Activated naive CD4-positive, alpha-beta T cell treated with anti-CD3 and anti-CD28 coated beads for 36 hours (primary cell): ENCODE measurements at places on chromosomes 3 and 15. TPM values are rescaled to one million over a fixed set of nuclear protein-coding genes. Genes with fewer than 3 reads are reported as not detected.

The KY gene
- not detected for total RNA-seq

The TGM4 gene
- total RNA-seq: not detected

The ROBO2 gene
- total RNA-seq: not detected

The ADCY5 gene
- total RNA-seq: not detected

The DISP2 gene
- total RNA-seq: not detected

The CHST2 gene
- 4.2 TPM for total RNA-seq

The SH3BP5 gene
- total RNA-seq: 9.0 TPM

The METTL6 gene
- 12.5 TPM for total RNA-seq

The SLC35G2 gene
- total RNA-seq: not detected

The ZNF774 gene
- total RNA-seq: 0.84 TPM

The ADAMTS9 gene
- not detected for total RNA-seq

The TRIM42 gene
- not detected for total RNA-seq

GRCh38 chr15:85496151-85496550 is 115.7 kb downstream of the AKAP13 start:
- DNase-seq: no peak

DNA sequence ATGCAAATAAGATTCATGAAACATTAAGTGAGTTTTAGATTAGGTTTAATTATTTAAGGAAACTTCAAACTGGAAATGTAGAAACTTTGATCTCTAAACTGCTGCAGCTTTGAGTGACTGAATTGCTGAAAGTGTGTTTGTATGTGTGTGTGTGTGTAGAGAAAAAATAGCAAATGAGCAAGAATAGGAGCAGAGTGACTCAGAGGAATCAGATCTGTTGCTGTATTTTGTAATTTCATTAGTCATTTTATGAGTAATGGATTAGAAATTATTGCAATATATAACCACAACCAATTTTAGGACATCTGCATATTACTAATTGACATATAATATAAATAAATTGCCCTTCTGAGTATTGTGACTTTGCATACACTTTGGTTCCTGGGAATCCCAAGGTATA is 52.8 kb upstream of the SLC9A9 start:
- DNase-seq: no peak

DNA sequence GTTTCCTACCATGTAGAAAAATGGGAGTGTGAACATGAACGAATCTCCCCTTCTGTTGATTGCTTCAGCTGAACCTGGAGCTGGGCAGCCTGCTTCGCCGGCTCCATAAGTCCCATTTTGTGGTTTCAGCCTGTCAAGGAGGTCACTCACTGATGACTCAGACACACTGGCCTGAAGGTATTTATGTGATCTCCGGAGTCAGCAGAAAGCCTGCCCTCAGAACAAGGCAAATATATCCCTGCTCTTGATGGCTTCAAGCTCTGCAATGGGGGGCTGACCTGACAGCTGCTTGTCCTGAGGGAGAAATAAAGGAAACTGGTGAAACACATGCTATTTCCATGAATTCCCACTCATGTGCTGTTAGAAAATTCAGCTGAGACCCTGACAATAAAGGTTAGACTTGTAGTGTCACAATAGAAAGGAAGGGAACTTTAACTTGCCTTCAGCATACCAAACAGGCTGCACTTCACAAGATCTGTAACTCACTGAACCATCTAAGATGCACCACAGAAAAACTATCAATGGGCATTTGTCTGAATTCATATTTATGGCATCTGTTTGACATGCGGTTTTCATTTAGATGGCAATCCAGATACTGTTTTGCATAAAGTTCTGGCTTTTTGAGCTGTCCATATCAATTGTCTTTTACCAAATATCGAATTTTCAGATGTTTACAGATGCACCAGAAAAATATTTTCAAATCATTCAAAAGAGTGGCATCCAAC is 282.0 kb upstream of the VEPH1 start:
- DNase-seq: no peak

DNA sequence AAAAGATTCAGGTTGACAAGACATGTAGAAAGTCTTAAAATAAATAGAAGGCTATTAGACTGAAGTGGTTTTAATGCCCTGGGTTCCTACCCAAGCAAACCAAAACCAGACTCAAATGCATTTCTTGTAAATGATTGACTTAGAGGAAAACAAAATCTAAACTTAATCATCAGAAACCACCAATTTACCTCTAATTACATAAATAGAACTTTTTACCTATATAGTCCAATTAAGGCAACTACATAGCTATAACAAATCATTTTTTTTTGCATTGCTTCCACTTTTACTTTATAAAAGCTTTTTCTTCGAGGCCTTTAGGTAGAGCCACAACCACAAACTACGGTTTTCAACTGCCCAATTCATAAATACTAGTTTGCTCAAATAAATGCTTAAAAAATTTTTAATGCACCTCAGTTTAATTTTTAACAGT is 231.3 kb upstream of the ARHGEF26 start:
- DNase-seq: no peak

DNA sequence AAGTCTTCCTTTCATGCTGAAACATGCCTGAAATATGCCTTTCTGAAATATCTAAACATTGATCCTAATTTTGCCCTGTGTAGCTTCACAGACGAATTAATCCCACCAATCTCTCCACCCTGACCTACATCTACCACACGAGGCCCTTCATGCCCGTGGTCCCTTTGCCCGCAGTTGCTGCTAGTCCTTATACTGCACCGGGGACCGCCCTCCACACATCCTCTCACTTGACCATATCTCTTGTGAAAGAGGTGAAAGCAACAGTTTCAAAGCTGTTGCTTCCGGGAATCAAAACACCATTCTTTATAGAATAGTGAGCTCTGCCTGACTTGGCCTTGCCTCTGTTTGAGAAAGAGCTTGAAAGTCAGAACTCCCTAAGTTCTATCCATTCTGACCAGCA is 499.5 kb downstream of the NTRK3 start:
- DNase-seq: no peak

- no peak for DNase-seq
Observed at GRCh38 chr3:66304293-66304692, 83.5 kb downstream of the SLC25A26 start.

- no peak for DNase-seq
Observed at GRCh38 chr3:101964861-101965260, 115.5 kb downstream of the NFKBIZ start.

DNA sequence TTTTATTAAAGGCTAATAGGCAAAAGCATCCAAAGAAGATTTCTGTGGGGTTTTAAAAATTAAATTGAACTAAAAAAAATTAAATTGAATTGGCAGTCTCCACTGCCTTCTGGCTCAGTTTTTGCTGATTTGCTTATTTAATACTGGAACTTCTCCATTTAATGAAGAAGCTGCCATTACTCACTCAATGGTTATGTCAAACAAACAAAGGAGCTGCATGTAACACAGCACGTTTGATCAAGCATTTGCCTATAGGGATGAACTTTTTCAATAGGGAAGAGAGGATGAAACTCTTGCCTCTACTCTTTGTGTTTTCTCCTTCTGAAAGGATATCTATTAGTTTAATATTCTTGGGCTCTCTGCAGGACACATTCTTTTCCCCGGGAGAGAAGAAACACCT is 4.8 kb upstream of the HCLS1 start:
- no peak for DNase-seq

DNA sequence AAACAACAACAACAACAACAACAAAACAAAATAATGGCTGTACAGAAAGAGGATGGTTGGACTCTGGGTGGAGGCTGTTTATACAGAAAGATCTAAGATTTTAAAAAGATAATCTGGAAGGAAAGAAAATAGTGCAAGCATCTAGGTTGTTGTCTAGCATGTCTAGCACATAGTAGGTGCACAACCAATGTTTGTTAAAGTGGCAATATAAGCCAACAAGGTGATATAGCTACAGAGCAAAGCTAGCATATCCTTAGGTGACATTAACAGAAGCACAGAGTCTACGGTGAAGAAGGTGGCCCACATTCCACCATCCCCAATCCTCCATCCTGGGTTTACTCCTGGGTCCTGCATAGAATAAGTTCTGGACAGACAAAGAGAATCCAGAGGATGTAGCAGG is 4.7 kb downstream of the TMEM40 start:
- no peak for DNase-seq

- DNase-seq: no peak
Observed at GRCh38 chr3:127585163-127585812, 5.2 kb downstream of the TPRA1 start.

- no peak for DNase-seq
Observed at GRCh38 chr3:171932153-171932611, 89.0 kb downstream of the TMEM212 start.

DNA sequence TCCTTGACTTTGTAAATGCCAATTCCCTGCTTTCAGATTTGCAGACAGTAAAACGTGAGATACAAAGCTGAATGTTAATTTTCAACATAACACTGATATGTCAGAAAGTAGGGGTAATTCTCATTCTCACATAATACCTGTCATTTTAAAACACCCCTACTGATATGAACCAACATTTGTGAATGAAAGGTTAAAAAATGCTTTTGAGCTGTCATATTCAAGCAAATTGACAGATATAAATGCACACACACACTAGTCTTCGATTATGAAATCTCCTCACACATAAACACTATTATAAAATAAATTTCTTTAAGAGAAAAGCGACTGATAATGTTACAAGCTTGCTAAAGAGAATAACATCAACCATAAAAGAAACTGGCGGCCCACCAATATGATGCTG is 128.8 kb downstream of the PEAK1 start:
- no peak for DNase-seq

DNA sequence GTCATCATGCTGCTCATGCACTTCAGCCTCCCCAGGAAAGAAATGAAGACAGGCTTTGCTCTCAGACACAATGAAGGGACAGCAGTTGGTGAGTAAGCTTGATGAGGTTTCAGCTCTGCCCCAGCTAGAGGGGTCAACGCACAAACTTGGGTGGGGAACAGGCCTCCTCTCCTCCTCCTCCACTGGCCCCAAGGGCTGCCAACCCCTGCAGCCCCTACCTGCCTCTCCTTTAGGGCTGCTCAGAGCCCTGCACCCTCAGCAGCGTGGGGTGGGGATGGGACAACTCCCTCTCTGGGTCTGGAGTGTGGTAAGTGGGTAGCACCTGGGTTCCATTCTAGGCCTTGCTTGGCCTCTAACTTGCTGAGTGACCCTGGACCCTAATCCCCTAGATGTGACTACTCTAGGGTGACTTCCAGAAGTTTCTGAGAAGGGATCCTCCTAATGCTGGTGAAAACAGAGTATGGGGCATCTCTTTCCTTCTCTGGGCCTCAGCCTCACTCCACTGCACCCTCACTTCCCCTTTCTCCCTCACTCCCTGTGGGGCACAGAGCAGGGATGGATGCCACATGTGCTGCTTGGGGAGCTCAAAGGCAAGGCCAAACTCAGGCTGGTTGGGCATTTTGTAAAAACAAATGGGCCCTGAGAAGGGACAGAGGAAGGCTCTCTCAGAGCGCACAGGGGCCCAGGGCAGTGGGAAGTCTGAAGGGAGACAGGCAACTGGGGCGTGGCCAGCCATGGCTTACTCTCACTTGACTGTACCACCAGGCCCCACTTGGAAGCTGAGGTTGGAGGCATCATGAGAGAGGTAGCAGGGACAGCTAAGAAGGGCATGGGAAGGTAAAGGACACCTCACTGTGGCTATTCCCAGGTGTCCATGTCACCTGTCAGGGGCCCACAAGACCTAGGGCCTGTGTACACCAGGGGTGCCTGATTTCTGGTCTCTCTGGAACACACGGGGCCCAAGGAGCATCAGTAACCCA is 64.0 kb downstream of the SYNM start:
- DNase-seq: no peak

DNA sequence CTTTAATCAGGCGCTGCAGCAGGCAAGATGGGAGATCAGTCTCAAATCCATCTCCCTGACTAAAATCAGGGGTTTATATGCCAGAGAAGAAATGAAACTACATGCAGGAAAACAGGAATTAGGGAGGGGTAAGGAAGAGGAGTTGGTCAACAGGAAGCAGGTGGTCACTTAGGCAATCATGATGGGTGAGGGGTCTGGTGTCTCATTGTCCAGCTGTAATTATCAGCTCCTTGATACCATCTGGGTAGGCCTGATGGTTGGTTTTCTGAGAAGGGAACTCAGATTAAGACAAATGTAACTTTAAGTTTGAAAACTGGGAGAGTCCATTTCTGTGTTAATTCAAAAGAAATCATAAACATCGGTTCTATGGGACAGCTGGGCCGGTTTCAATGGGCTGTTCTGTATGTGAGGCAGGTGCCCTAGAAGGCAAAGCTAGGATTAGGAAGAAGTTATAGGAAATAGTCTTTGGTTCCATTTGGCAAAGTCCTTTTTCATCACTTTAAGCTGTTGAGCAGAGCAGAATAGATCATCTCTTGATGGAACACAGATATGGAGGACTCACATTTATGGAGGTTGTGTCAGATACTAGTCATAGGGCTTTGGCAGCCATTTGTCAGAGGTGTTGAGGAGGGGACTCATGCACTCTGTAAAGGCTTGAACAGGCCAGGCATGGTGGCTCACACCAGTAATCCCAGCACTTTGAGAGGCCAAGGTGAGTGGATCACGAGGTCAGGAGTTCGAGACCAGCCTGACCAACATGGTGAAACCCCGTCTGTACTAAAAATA is 149.4 kb downstream of the VGLL4 start:
- DNase-seq: no peak

- DNase-seq: no peak
Observed at GRCh38 chr3:71101626-71102025, 481.9 kb downstream of the FOXP1 start.

- no peak for DNase-seq
Observed at GRCh38 chr15:73993211-73993994, 1.1 kb upstream of the PML start.

GRCh38 chr3:52278510-52279069 is at the start of gene WDR82:
WDR82 (minus strand) TSS chr3:52278649; CDS start chr3:52278361, 288 bp downstream.
- DNase-seq: peak; percentile 98

DNA sequence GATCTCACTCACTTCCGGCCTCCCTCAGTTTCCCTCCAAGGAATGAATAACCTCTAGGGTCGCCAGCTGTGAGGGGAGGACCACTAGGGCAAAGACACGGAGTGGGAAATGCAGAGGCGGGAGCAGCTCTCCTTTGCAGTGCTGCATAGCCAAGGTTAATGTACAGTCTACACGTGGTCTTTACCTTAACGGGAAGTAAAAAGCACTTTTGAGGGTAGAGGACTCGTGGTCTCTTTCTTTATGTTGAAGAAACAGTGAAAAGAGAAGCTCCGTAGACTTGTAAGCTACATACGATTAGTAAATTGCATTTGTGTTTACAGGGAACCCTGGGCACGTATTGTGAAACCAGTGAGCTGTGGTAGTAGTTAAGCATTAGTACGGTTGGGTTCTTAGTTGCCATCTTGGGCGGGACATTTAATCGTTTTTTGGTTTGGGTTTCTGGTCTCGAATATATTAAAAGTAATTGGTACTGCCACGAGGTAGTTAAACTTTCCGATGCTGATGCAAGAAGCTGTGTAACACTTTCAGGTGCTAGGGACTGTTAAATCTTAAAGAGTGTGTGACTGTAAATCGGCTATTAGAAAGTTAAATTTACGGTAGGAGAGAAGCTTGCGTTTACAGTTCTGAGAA is 828 bp downstream of the U2SURP start:
- DNase-seq: peak; percentile 46

GRCh38 chr15:80157215-80157614 is 4.4 kb downstream of the FAH start:
- no peak for DNase-seq

DNA sequence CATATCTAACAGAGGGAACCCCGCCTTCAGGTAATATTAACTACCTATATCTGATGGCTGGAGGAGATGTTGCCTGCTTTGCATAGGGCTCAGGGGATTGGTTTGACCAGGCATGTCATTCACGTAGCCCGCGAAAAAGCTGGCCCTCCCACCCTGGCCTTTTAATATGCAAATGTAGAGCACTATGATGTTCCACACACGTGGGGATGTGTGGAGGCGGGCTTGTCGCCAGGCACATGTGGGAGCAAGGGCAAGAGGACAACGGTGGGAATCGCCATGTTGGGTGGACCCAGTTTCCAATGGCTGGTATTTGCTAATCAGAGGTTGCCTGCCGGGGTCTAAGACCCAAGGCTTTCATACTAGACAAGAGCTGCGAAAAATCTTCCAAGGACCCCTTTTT is 469.8 kb downstream of the ZPLD1 start:
- DNase-seq: no peak
